ENCODE measurements at places on chromosomes 5 and 9.

DNA sequence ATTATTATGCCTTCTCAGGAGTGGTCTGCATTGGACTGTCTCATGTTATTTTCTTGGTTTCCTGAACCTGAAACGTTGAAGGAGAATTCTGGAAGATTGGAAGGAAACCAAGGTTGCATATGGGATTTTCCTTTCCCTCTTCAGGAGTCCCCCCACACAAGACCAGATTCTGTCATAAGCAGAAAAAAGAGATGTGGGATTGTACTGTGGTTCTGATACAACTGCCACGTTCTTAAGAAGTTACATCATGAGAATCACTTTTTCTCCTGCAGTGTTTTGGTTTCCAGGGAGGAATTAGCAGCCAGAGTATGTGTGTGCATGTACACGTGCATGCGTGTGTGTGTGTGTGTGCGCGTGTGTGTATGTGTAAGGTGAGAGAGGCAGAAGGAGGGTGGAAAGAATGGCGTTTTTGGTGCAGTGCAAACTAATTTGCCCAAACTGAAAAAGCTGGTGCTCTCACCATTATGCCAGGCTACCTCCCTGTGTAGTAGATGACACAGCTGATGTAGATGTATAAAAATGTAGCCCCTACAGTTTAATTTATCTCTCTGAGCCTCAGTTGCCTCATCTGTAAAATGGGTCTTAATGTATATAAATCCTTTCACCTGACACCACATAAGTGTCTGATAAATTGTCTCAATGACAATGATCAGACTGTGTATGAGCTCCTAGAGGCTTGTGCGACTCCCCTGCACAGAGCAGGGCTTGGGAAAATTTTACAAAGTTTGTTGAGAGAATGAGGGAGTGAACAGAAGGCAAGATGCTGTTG lies 38.6 kb downstream of the RALGPS1 start:
- no peak for DNase-seq

- no peak for DNase-seq
Measured at GRCh38 chr9:36149197-36149596, 12.7 kb downstream of the GLIPR2 start.

DNA sequence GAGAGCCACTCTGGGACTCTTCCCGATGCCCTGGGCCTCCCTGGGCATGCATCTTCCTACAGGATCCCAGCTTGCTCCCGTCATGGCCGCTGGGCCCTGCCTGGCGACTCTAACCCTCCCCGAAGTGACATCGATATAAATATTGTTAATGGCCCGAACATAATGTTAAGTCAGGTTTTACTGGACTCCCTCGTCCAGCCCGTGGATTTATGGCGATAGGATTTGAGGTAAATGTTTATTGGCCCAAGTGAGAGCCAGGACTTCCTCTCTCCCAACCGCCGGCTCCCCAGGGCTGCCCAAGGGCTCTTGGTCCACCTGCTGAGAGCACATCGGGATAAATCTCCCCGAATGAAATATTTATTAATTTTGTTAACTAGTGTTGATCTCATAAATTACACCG lies 246.3 kb downstream of the PBX3 start:
- no peak for DNase-seq

DNA sequence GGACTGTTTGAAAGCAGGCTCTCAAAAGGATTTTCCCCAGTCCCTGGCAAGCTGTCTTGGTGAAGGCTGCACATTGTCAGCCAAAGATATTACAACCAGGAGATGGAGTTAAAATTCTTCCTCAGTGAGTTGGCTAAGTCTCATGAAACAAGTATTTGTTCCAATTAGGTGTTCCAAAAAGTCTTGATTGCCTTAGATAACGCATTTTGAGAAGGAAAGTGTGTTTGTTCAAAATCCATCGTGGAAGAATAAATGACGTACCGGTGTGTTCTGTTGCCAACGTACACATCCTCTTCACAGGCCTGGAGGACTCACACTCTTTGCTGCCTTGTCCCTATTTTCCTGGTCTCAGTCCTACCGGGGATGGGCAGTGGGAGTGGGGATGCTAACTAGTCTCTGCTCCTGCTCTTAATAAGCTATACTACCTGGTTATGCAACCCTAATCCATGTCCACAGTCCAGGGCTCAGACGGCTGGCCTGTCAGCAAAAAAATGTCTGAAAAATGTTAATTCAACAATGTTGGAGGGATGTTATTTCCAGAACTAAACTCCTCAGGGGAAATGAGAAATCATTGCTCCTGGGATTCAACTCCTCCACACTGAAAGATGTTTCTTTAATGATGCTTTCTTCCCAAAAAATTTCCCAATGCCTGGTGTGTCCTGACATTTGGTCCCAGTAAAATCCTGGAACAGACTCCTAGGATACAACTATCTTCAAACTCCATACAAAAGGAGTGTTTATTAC lies 175.3 kb upstream of the KLF9 start:
- DNase-seq = no peak

- DNase-seq = no peak
Measured at GRCh38 chr9:129568560-129569501, 52.1 kb downstream of the C9orf50 start.

- no peak for DNase-seq
Measured at GRCh38 chr5:81203729-81204128, 29.4 kb upstream of the CKMT2 start.

DNA sequence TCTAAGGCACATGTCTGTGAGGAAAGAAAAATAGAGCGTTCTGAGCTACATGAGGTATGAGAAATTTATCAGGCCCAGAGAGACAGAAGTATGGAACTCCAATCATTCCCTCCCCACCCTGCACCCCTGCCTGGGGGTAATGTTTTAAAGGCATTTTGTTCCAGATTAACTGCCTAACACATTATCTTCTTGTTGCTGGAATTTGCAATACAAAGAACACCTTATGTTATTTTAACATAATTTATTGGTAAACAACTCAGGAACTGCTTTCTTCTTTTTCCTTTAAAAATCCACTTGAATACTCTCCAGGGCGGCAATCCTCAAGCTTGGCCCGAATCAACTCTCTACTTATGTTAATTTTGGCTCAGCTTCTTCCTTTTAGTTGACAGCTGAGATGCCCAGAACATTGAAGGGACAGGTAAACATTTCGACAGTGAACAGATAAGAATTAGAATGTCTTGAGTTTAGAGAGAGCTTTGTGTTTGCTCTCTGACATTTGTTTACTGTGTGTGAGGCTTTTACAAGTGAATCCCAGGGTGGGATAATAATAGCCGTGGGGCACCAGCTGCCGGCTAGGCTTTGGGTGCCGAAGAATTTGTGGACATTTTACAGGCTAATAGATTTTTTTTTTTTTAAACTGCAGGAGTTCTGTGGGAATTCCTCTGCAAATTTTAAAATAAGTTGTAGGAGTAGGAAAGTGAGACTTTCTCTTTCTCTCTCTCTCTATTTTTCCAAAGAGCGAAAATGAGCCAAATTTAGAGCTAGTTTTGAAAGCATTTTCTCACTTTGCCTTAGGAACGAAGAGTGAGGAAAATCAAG lies 96.4 kb upstream of the TAF11L2 start:
- DNase-seq = no peak

GRCh38 chr9:131197160-131197911 lies 72.0 kb downstream of the NUP214 start:
- no peak for DNase-seq

- DNase-seq = peak; percentile 74
Measured at GRCh38 chr5:170100066-170100943, 5.4 kb upstream of the FOXI1 start.

GRCh38 chr9:6667633-6668280 lies 22.2 kb upstream of the GLDC start:
- DNase-seq = no peak

- DNase-seq = peak; percentile 34
Measured at GRCh38 chr5:124661317-124662141, 84.9 kb downstream of the ZNF608 start.

GRCh38 chr9:91884696-91885687 lies 65.0 kb downstream of the ROR2 start:
- no peak for DNase-seq

- no peak for DNase-seq
Measured at GRCh38 chr5:416636-416960, 26.4 kb upstream of the EXOC3 start.

DNA sequence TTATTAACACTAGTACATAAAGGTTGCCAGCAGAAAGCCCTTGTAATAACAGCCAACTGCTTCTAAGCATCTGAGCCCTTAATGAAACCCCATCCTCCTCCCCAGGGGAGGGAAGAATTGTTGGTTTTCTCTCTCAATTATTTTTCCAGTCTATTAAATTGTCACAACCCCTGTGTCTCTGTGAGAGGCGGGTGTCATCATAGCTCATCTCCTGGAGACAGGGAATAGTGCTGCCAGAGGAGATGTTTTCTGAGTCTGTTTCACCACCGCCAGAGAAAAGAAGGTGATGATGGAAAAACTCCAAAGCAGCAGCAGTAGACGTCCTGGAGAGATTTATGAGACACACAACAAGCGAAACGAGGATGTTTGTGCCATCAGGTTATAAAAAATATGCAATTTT lies 271.1 kb upstream of the NMUR2 start:
- no peak for DNase-seq

GRCh38 chr9:91937056-91937455 lies 13.0 kb downstream of the ROR2 start:
- no peak for DNase-seq

DNA sequence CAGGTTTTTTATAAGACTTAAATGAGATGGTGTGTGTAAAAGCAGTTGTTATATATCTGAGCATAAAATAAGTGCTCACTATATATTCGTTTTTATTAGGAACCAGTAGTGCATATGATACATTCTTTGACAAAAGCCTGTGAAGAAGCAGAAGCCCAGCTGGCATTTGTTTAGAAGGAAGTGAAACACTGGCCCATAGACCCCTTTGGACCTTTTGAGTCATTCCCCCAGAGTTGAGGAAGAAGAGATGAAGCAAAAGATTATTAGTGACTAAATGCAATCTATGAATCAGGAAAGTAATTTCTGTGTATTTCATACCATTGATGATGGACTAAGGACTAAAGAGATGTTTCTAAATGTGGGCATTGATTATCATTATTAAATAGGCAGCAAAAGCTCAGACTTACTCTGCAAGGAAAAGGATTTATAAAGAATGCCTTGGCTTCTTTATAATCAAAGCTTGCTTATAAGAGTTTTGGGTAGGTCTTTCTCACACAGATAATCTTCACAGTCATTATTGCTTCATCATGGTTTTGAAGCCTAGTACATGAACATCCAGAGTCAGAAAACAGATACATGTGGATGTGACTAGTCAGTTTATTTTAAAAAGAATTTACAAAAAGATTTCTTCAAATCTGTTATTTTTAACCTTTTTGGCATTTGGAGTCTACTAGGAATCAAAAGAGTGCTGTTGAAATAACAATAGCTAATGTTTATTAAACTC lies 16.9 kb upstream of the FER start:
- no peak for DNase-seq

DNA sequence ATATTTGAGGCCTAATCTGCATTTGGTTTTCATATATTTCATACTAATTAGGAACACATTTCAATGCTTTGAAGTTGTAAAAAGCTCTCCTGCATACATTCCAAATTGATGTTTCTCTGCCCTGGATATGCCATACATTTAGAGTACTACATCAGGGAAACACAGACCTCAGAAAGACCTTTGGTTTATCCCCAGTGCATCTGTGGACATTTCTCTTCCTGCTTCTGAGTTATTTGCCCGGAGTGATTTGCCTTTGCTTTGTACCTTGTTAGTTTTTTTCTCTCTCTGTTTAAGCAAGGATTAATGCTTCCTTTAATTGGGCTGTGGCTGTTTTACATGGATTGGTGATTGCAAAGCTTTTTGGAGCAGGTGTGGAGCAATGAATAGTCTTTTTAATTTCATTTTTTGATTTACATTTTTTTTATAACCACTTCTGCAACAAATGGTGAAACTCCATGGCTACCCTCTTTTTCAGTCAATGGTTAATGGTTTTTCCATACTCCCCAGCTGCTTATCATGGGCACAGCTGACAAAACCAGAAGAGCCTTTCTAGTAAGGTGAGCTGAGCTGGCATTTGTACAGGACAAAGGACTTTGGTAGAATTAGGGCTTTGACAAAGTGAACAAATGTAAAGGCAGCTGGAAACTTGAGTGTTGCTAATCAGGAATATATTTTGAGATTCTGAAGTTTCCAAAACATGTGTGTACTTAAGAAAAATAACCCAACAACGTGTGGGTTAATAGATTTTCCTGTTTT lies 54.2 kb downstream of the ZSWIM6 start:
- DNase-seq = no peak

DNA sequence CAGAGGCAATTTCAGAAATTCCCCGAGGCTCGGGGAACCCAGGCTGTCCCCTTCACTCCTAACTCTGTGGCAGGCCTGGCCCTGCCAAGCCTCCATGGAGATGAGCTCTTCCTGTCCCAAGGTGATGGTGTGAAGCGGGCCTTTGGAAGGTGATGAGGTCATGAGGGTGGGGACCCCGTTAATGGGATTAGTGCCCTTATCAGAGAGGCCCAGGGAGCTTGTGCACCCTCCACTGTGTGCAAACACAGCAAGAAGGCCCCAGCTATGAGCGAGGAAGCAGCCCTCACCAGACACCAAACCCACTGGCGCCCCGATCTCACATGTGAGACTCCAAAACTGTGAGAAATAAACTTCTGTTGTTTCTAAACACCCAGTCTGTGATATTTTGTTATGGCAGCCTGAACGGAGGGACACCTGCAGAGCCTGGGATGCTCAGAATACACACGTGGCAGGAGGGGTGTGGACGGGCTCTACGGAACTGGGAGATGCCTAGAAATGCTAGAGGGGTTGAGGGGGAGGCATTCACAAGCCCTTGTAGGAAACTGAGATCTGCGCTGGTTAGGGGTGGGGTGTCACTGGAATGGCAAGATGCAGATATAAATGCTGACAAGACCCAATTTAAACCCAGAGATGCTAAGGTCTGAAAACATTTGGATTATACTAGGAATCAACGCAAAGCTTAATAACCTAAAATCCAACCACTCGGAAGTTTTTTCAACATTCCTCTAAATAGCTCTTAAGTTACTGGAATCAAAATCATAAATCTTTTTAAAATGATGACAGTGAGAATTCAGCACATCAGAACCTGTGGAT lies 46.9 kb downstream of the ADAMTS2 start:
- no peak for DNase-seq

GRCh38 chr9:92706218-92706940 lies 36.4 kb upstream of the IPPK start:
- DNase-seq = peak; percentile 27

- DNase-seq = no peak
Measured at GRCh38 chr5:135891268-135891667, 4.4 kb downstream of the IL9 start.

DNA sequence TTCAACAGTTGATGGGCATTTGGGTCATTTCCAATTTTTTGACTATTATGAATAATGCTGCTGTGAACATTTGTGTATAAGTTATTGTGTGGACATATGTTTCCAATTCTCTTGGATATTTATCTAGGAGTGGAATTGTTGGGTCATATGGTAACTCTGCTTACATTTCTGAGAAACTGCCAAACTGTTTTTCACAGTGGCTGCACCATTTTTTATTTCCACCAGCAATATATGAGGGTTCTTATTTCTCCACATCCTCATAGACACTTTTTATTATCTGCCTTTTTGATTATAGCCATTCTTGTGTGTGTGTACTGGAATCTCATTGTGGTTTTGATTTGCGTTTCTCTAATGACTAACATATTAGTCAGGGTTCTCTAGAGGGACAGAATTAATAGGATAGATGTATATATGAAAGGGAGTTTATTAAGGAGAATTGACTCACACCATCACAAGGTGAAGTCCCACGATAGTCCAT lies 14.7 kb upstream of the MED27 start:
- no peak for DNase-seq

GRCh38 chr5:83265318-83265717 lies 188.0 kb downstream of the XRCC4 start:
- no peak for DNase-seq

- no peak for DNase-seq
Measured at GRCh38 chr5:91925249-91925648, 542.1 kb upstream of the ARRDC3 start.

Data from kidney capillary endothelial cell (primary cell).